ENCODE measurements at places on chromosomes 2 and 18. TPM values are rescaled to one million over a fixed set of nuclear protein-coding genes. Genes with fewer than 3 reads are reported as not detected.

- DNase-seq = no peak
Measured at GRCh38 chr2:140473851-140474250, 1657.0 kb downstream of the LRP1B start.

Gene PRR30
- total RNA-seq = not detected

DNA sequence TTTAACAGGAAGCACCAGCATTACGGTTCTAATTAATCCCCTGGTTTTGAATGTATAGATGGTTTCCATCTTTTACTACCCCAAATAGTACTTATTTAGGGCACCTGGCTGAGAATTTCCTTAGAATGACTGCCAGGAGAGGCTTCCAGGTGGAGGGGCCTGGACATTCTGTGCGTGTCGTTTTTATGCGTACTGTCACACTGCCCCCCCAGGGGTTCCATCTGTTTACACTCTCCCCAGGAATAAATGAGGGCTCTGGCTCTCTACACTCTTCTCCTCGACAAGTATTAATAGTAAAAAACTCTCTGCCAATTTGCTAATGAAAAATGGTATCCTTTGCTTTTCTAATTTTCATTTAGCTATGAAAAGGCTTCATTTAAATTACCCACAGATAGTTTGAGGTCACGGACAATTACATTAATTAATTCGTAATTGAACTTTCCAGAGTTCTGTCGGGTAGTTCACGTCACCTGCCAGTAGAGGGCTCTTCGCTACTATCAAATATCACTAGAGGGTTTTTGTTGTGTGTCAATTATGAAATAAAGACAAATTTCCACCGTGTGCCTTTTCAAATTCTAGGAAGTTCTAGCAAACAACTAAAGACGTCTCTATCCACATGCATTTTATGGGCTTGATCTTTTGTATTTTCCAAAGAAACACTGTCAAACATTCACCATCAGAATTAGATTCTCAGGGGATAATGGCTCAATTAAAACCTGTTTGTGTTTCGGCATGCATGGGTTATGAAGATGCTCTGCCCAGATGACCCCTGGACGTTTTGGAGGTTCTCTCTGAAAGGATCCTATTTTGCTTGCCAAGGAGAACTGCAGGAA, 88.8 kb upstream of the ASB18 start:
- no peak for DNase-seq

DNA sequence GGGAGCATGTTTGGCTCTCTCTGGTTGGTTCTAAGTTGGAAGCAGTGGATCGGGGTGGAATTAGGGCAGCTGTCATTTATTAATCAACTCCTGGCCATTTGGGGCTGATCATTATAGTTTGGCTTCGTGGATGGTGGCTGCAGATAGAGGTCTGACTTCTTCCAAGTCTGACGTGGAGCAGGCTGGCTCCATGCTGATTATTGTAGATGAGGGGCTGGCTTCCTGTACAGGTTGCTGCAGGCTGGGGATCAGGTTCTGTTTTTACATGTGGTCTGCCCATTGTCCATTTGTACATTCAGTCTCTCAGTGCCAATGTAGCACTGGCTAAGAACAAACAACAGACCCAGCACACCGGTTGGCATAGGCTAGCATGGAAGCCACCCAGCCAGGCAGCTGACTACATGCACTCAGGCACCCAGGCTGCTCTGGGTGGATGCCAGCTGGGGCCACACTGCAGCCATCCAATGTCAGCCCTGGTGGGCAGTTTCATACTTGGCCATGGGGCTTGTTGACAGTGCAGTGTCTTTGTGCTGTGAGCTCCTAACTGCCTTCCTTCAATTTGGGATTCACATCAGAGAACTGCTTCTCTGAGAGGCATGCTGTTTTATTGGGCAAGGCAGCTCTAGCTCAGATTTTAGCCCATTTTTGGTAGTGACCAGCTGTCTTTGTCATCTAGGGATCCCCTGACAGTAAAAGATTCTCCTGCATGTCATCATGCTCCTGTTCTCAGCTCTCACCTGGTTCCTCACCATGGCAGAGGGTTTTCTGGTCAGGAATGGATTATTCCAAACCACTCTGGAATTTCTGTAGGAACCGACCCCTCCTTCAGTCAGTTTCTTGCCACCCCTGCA, 25.4 kb downstream of the NPAS2 start:
- no peak for DNase-seq

Gene ARMC9
- total RNA-seq = 39.4 TPM

DNA sequence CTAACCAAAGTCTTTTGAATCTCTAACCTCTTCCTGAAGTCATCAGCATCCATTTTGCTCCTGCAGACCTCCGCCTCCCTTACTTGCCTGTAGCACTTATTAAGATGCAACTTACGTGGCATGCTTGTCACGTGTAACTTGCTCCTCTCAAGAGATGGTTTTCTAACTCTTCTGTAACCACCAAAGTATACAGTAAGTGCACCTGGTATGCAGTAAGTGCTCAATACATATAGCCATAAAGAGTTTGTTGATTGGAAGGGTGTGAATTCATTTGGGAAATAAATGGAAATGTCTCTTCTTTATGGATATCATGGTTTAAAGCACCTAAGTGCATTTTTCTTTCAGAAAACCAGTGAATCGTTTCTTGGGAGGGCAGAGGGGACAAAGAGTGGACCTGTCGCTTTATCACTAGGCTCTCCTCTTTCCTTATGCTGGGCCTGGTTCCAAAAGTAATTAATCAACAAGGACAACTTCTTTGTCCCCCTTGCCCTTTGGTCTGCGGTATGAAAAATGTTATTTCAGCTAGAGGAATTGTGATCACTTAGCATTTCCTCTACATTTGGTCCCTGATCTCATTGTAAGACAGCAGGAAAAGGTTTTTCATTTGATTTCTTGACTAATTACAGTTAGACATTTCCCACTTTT, 370.0 kb upstream of the SPRED2 start:
- no peak for DNase-seq

Gene ZBTB7C
- 0.21 TPM for total RNA-seq

GRCh38 chr2:196415384-196415783, 224.1 kb upstream of the CCDC150 start:
- DNase-seq = no peak

Gene IWS1
- total RNA-seq = 98.3 TPM

DNA sequence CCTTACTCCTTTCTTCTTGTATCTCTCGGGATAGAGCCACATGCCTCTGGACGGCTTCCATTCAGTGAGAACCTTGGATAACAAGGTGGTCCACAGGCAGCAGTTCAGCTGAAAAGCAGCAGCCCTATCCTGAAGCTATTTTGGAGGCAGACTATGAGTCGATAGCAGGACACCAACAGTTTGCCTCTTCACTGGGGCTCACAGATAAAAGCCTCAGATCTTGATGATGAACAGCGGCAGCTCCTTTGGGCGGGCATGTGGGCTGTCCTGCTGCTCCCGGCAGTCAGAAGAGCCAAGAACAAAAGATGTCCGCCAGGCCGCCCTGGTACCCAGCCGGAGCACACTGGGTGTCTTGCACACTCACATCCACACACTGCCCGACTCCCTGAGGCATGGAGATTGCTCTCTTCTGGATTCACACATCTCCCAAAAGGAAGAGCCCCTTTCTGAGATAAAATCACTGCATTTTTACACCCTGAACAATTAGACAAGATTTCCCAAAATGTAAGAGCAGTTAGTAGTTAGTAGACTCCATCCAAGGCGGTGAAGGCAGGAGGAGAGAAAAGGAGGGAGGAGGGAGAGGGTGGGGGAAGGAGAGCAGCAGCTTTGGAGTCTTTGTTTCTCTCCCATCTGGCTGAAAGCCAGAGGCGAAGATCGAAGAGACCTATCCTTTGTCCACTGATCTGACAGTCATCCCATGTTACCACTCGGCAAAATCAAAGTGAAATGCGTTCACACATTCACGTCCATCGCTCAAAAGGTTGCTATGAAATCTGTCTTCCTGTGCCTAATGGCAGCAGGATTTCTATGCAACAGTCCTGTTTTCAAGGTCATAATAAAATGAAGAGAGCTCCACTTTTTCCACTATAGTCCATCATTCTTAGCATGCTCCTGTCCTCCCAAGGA, 90.1 kb upstream of the KLF7 start:
- DNase-seq = no peak

Gene UGT1A10
- total RNA-seq = 8.2 TPM

DNA sequence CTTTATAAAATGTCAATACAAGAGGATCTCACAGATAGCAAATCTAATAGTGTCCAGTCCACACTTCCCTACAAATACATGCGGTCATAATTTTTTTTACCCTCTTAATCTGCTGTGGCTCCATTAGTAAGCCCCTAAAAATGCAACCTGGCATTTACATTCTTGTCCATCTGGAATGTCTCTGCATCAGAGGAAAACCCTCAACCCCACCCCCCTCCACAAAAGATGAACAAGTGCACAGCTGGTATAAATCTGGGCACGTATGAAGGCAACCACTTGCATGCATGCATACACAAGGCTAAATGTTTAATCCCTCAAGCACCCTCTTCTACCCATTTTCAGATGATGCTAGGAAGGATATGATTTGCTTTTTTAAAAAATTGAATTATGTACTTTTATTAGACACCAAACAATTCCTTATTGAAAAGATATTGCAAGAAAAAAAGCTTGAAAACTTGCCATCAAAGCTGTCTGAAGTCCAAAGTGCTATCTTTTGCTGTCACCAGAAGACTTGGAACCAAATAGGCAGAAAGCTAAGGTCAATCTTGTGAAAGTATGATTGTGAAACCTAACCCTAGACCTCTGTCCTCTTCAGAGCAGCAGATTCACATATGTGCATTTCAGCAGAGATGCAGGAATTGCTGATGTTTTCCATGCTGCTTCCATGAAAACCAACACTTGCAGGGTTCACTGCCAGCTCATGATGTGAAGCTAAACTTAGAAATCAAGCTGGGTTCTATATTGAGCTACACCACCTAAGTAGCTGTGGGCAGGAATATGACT, 39.0 kb downstream of the IRS1 start:
- peak; percentile 68 for DNase-seq

DNA sequence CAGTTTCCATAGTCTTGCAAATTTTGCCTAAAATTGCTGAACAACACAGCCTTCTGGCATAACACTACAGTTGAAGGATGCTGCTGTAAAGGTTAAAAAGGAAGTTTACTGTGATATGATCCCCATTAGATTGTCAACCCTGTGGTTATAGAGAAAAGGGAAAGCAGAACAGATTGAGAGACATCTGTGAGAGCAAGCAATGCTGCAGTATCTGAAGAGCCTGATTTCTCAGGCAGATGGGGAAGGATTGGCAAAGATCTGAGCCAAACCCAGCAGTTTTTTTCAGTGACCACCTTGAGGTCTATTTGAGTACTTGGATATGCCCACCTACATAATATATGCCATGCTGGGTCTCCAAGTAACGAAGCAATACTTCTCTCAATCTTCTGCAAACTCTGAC, 8.5 kb upstream of the ST8SIA3 start:
- no peak for DNase-seq

All from Daoy (cell line).